Sigmoid colon (tissue), 7 donors: ENCODE measurements at places on chromosomes 6 and 20.

GRCh38 chr6:45728674-45729073 lies 287.0 kb downstream of the CLIC5 start:
- no peak for DNase-seq

DNA sequence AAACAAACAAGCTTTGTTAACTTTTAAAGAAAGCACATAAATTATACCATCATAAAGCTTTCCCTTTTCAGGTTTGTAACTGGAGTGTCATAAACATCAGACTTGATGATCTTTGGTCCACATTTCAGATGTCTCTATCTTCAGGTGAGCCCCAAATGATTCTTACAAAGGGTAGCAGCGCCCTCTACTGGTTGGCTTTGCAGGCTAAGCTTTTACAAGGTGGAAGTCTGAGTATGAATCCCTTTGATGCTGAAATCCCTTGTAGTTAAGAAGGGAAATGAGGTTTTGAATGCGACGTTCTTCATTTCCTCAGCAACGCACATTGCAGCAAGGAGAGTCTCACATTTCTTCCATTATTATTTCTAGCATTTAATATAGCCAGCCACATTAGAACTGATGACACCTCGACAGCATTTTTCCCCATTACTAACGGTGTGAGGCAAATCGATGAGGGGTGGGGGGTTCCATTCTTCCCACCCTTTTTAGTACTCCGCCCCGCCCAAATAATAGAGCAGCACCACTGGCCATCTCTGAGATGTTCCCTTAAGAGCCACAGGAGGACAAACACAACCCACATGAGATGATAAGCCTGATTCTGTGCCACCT lies 126.3 kb upstream of the NT5E start:
- peak; percentile 68 for DNase-seq

DNA sequence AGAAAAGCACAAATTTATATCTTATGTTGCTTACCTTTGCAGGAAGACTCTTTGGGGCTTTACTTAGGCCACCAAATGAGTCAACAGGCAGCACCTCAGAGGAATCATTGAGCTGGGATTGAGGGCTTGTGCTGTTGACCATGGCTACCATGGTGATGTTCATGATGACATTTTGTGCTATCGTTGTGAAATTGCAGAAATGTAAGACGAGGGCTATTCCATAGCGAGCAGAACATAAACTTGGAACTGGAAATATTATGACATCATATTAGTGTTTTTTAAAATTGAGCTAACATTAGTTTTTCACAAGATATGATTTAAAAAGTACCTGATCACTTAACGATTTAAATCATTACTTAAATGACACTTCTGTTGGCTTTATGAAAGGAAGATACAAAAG lies 11.8 kb downstream of the SLC17A3 start:
- DNase-seq = no peak

DNA sequence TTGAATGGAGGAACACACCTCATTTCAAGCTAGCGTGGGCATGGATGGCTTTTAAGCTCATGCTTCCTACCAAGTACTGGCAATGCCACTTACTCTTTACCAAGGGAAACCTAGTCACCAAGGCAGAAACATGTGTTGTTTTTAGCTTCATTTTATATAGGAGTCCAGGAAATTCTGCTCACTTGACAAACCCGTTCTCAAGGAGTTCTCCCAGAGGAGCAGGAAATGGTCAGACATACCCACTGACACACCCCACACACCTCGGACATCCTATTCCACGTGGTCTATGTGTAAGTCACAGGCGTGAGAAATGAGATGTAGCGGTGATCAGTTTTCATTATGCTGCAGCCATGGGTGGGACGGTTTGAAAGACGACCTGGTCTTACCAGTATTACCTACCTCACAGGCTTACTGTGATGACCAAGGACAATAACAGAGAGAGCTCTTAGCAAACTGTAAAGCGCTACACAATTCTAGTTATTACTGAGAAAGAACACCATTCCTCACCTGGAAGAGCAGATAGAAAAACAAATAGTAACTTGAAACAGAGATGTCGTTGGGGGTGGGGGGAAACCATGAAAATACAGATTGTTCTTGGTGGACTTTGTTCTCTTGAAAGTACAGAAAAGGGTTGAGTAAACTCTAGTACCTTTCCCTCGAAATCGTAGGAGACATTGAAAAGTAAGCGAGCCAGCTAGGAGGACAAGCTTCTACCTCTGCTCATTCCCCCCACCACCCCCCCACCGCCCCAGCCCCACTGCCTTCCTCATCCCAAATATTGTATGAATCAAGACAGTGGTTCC lies 1.7 kb downstream of the CNKSR3 start:
- peak; percentile 67 for DNase-seq

GRCh38 chr6:93416571-93417420 lies 2.6 kb downstream of the EPHA7 start:
- DNase-seq = peak; percentile 70

- DNase-seq = no peak
Measured at GRCh38 chr6:147081076-147081609, 123.1 kb upstream of the STXBP5 start.

GRCh38 chr6:158333094-158333493 lies 20.8 kb downstream of the TULP4 start:
- DNase-seq = no peak

GRCh38 chr6:36929152-36929551 lies 25.4 kb upstream of the PI16 start:
- no peak for DNase-seq

- no peak for DNase-seq
Measured at GRCh38 chr20:54268941-54269340, 61.1 kb downstream of the PFDN4 start.

DNA sequence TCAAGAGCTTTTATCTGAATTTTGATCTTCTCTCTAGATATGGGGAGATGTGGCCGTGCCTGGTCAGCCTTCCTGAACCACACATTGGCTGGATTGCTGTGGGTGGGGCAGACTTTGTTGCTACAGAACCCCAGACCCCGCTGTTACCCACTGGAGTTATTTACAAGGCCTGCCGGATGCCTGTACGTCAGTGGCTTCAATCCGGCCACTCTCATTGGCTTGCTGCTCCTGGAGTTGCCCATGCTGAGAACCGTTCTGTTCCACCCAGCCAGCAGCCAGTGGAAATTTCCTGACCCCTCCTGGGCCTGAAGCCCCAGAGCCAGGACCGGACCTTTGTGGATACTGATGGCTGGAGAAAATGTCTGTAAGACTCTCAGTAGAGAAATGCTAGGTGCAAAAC lies 101.9 kb downstream of the TFAP2C start:
- no peak for DNase-seq

DNA sequence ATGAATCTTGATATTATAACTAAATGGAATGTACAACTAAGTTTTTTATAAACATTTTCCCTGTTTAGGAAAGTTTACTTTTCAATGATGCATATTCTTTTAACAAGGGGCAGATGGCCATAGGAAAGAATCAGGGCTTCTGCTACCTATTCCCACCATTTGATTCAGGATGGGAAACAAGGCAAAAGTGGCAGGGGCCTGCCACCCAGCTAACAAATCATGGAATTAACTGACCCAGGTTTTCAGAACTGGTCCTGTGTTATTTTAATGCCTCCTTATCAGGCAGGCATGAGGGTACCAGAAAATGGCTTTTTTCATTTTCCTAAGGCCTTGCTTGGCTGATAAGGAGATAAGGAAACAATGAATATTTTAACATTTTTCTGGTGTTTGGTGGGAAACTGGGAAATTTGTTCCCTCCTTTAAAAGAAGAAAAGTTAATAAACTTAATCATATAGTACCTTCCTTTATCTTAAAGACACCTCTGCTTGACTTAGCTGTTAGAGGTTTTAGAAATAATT lies 6.7 kb downstream of the POU3F2 start:
- no peak for DNase-seq

GRCh38 chr20:19677336-19677735 lies 80.7 kb upstream of the RIN2 start:
- DNase-seq = no peak

GRCh38 chr6:10310330-10310653 lies 104.6 kb downstream of the TFAP2A start:
- DNase-seq = no peak

GRCh38 chr20:15496501-15497039 lies 1076.7 kb downstream of the KIF16B start:
- DNase-seq = no peak

DNA sequence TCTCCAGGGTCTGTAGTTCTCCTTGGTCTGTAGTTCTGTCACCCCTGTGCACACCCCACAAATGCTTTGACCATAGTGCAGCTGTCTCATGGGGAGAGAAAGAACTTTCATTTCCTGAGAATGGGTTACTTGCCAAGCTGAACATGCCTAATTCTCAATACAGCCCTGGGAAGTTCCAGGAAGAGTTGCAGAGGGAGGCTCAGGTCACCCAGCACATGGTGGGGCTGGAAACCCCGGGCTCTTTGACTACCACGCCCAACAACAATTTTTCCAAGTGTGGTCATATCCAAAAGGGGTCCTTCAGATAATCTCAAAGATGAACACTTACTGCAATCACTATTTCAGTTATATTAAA lies 2.2 kb upstream of the PTPRA start:
- peak; percentile 43 for DNase-seq

DNA sequence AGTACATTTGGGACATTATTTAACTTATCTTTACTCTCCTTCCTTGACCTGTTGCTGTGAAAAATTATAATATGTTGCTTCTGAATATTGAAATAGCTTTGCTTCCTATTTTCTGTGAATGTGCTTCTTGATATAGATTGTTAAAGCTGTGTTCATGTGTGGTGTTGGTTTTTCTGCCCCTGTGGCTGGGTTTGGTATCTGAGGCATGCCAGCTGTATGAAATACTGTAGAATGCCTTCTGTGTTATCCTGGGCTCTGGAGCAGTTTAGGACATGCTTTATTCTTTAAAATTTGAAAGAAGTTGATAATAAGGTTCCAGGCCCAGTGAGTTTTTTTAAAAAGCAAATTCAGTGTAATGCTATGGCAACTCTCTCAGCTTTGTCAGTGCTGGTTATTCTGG lies 71.7 kb downstream of the HIVEP1 start:
- no peak for DNase-seq

DNA sequence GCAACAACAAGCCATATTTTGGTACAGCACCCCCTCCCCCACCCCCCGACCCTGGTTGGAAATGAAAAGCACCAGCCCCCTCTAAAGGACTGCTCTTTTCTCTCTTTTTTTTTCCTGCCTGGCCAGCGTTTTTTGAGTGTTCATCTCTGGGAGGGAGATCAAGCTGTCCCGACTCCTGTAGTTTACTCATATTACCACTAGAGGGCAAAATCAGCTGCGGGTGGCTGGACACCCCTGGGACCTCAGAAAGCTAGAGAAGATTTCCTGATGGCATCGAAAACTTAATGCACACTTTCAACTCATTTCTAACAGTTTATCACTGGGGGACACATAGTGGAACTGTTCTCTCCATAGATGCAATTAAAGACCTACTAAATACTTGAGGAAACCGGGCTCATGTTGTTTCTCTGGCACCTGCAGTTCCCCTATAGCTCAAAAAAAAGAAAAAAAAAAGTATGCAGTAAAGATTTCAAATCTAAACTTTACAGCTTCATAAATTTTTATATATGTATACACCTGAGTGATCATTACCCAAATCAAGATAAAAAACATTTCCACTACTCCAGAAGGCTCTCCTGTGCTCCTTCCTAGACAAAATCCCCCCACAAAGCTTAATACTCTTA lies 24.4 kb downstream of the CNBD2 start:
- DNase-seq = peak; percentile 69

DNA sequence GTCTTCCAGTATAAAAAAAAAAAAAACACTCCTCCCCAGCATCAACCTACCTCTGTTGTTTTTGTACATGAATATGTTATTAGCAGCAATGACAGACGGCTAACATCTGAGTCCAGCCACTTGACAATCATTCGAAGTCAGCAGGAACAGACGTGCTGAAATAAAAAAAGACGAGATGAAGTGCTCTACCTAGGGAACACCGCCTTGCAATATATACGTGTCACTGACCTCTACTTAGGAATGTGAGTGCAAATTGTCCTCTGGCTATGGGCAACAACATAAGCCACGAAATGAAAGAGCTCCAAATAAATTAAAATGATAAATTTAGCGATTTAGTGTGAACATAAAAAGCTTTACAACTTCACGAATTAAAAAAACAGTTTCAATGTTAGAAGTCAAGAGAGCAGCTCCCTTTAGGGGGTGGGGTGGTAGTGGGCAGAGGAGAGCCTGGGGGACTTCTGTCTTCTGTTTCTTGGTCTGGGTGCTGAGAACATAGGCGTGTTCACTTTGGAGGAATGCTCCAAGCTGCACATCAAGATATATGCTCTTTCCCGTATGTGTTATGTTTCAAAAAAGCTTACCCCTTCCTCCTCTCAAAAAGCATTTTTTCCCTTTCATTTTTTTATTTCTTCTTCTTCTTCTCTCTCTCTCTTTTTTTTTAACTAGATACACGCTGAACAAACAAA lies 23.3 kb downstream of the EDN1 start:
- DNase-seq = no peak

- DNase-seq = peak; percentile 68
Measured at GRCh38 chr6:7818257-7819214, 92.1 kb downstream of the TXNDC5 start.

GRCh38 chr6:10595731-10596664 lies 74.8 kb downstream of the GCNT2 start:
- no peak for DNase-seq

DNA sequence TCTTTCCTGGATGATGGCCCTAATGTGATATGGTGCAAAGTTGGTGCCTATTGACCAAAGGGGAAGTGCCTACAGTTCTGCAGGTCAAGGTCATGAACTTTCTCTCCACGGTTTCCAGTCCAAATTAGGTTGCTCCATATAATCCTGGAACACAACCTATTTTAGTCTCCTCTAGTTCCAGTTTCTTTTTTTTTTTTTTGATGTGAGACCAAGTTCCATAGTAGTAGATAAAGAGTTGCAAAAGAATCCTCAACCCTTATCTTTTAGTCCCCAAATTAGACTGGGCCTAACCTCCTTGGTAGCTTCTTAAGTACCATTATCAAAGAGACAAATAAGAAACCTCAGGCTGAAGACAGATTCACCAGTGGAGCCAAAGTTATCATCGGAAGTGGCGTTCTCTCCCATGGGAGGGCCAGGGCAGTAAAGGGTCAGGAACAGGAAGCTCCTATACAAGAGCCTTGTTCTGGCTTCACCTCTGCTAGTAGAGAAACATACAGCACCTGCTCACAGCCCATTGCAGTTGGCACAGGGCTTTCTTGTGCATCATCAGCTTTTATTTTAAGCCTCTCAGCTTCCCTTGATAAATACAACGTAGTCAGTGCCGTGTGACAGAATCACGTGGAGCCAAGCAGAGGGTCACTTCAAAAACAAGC lies 132.2 kb upstream of the RREB1 start:
- DNase-seq = no peak

GRCh38 chr6:43231053-43231452 lies 1.8 kb upstream of the DNPH1 start:
- no peak for DNase-seq
